ENCODE measurements at places on chromosomes 2 and 18.
A peak's percentile ranks its signal among the peaks of the same experiment; 100 is the strongest.

DNA sequence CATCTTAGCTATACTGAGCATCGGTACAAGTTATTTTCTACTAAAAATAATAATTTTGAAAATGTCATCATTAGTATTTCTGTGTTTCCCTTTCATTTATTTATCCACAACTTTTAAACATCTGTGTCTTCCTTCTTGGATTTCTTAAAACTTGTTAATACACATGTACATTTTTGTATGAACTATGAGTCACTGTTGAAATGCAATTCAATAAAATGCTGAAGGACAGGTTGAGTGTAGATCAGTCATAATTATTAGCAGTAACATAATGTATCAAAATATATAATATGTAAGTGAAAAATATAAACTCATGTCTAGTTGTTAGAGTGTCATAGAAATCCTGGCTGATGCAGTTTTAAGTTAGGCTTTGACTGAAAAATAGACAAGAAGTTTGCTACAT, 115.9 kb downstream of the MEIS1 start:
- no peak for DNase-seq

GRCh38 chr2:206693399-206694137, 24.6 kb downstream of the DYTN start:
- peak; percentile 49 for DNase-seq

- DNase-seq, result no peak
Observed at GRCh38 chr2:96524482-96525210, 11.9 kb upstream of the ARID5A start.

GRCh38 chr2:75949385-75950030, 238.8 kb upstream of the GCFC2 start:
- no peak for DNase-seq

- no peak for DNase-seq
Observed at GRCh38 chr2:37671816-37672103, 318 bp upstream of the CDC42EP3 start.

DNA sequence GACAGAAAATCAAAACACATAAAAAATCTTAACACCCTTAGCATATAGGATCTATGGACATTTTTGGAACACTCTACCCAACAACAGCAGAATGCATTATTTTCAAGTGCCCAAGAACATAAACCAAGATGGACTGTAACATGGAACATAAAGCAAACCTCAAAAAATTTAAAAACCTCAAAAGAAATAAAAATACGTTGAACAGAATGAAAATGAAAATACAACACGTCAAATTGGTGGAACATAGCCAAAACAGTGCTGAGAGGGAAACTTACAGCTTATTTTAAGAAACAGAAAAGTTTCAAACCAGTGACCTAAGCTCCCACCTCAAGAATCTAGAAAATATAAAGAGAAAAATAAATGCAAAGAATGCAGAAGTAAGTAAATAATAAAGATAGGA, 58.3 kb upstream of the BCL2L11 start:
- no peak for DNase-seq

DNA sequence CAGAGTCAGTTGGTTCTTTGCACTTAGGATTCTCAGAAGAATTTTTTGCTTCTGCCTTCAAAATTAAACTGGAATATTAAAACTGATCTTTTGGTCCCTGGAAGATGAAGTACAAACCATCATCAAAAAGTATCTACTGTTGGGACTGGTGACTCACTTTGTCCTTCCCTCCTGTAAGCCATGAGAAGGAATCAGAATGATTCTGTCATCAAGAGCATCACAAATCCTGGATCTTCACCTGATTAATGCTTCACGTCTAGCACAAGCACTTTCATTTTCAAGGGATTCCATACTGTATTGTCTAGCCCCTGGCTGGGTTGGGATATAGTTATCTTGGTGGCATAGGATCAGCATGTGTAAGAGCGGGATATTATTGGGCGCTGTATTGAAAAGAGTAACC, 69.3 kb upstream of the CYP1B1 start:
- no peak for DNase-seq

DNA sequence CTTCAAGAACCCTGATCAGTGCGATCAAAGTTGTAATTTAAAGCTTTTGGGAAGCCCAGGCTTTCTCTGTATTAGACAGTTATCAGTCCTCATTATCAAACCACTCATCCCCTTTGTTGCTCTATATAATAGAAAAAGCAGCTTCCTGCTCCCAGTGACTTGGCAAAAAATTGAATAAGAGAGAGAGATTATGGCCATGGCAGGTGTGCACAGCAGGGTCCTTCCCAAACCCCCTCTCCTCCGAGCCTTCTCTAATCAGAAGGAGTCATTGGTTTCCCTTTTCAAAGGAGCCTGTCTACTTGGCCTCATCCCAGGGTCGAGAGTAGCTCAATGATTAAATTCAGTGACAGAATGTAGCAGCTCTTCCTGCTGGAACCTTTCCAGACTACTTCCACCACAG, 81.5 kb downstream of the SEMA4F start:
- no peak for DNase-seq

GRCh38 chr18:46642561-46642960, 14.5 kb downstream of the LOXHD1 start:
- DNase-seq, result no peak

- no peak for DNase-seq
Observed at GRCh38 chr2:118698564-118698963, 148.9 kb downstream of the EN1 start.

DNA sequence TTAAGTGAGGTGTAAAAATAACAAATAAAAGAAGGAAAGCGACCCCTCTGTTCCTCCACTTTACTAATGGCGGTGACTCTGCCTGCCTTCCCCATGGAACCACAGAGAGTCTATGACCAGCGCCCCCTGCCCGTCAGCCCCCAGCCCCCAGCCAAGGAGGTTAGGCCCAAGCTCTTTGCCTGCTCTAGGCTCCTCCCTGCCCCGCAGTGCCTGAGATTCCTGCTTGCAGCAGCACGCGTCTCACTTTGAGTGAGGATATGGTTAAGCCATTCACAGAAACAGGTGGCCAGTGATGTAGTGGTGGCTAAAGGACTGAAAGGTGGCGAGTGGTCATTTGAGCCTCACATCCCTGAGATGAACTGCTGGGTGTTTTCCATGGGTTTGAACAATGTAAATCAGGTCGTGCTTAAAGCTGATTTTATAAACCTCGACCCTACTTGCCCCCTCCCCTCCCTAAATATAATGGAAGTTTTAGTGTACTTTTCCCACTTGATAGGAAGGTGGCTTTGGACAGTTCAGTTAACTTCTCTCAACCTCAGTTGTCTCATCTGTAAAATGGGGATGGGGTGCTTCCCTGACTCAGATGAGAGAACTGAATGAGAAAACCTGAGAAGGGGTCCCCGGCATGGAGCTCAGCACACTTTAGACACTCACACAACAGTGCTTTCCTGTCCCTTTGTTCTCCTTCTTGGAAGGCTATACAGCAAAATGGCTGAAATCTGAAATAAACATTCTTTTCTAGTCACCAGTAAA, 46.5 kb downstream of the IL1RL2 start:
- DNase-seq, result no peak

DNA sequence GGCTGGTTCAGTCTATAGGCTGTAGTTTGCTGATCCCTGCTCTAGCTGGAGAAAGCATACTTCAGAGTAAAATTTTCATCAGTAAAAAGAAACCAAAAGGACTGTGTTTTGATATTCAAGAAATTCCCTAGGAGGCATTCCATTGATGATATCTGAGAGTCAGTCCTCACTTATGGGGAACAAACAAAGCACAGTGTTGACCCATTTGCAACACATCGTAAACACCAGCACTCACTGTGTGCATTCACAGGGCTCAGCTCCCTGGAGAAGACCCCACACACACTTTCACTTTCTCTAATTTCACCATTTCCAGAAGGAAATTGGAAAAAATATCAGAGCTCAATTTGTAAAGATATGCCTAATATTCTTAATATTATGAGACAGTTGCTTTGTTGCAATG, 147.1 kb downstream of the PIEZO2 start:
- DNase-seq, result no peak

DNA sequence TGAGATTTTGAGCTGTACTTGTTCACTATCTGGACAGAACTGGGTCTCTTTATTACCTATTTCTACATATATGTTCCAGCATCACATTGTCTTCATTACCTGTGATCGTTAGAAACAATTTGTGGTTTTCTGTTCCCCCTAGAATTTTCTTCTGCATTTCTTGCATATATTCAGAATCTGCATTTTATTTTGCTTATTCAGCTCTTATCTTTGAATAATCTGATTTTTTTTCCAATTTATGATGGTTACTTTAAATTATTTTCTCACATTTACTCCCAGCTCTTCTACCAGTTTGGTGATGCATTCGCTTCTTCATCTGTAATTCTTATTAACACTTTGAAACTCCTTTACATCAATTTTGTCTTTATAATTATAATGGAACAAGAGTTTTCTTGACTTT, 55.1 kb downstream of the LYPD6B start:
- DNase-seq, result no peak

- DNase-seq, result no peak
Observed at GRCh38 chr2:98387478-98387877, 41.2 kb downstream of the CNGA3 start.

GRCh38 chr2:2238726-2239269, 92.3 kb downstream of the MYT1L start:
- DNase-seq, result no peak

- DNase-seq, result no peak
Observed at GRCh38 chr2:233367586-233367985, 13.3 kb downstream of the DGKD start.

DNA sequence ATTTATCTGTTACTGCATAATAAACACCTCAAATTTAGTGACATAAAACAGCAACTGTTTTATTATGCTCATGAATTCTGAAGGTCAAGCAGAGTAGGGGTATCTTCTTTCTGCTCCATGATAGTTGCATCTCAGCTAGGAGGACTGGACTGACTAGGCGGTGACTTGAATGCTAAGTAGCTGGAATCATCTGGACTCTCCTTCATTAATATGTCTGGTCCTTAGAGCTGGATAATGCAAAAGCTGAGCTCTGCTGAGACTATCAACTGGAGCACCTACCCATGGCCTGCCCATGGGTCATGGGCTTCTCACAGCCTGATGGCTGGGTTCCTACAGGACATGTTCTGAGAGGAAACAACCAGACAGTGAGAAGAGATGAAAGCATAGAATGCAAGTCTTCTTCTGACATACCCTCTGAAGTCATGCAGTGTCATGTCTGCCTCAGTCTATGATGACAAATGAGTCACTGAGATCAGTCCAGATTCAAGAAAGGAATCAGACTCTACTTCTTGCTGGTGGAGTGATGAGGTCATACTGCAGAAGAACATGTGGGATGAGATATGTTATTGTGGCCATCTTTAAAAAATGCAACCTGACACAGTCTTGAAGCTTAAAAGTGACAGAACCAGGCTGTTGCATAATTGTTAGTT, 174.2 kb upstream of the OSR1 start:
- no peak for DNase-seq

GRCh38 chr2:133080822-133081221, 410.8 kb upstream of the LYPD1 start:
- no peak for DNase-seq

GRCh38 chr2:181814057-181814491, 77.5 kb upstream of the ITPRID2 start:
- no peak for DNase-seq

DNA sequence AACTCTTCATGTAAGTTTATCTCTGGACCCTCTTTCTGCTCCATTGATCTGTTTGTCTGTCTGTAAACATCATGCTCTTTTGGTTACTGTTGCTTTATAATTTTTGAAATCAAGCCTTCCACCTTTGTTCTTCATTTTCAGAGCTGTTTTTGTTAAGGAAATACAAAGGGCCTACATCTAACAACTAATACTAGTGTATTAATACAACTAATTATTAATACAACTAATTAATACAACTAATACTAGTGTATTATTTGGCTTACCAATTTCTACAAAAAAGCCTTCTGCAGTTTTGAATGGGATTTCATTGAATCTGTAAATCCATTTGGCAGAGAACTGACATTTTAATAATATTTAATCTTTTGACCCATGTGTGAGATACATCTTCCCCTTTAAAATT, 66.7 kb downstream of the ATP9B start:
- DNase-seq, result no peak

DNA sequence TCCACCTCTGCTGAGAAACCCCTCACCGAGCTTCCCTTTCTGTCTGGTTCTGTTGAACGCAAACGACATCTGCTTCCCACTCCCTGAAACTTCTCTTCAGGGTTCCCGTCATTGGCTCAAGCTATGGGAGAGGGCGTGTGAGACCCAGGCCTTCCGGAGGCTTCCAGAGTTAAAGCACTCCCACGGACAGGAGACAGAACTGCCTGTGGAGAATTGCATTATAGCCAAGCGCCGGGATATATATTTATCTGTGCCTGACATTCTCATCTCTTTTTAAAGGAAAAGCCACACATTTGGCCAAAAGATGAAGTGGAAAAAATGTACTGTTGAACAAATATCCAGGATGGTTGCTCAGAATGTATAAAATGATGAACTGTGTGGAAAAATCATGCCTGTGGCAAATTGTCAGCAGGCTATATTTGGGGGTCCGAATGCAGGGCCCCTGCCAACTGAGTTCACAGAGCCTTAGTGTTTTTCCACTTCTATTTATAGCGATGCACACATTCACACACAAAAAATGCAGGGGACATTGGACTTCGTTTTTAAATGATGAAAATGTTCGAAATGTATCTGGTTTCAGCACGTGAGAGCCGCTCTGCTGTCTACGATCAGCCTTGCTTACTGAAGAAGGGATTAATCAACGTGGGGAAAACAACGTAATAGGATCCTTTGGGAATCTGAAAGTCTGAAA, 59.5 kb downstream of the E2F6 start:
- DNase-seq, result no peak

DNA sequence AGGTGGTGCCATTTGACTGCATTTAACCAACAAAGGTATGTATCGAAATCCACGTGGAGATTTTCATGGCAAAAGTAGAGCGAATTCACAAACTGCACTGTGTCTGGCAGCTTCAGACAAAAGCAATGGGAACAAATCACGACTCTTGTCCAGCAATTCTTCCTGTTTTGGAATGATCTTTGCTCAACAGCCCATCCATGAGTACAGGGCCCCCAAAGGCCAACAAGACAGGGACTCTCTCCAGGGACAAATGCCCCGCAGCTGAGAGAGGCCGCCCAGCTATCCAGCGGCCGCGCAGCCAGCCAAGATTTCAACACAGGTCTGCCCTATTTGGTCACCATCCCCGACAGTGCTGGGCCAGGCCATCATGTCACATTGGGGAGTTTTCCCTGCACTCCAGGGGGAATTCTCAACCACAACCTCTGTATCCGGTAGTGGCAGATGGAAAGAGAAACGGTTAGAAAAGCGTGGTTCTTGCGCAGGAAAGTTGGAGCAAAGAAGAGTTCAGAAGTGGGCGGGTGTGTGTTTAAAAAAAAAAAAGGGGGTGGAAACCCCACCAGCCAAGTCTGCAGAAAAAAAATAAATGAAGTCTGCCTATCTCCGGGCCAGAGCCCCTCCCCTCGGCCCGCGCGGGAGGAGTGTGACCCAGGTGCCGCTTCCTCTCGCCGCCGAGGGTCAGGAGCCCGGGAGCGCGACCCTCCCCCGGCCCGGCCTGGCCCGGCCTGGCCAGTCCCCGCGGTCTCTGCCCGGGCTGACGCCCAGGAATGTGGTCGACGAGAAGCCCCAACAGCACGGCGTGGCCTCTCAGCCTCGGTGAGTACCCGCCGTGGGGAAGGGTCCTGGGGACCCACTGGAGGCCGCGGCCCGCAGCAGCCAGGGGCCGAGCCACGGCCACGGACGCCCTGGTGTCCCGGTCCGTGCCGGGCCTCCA, at the start of gene GYPC:
Gene GYPC, plus strand, starts transcription at position 659 of the 931 bp plus-strand sequence. Its CDS starts 106 bp downstream, at position 765.
- DNase-seq, result peak; percentile 83

All from GM13976 (cell line).